ENCODE measurements at places on chromosomes 3 and 15.

DNA sequence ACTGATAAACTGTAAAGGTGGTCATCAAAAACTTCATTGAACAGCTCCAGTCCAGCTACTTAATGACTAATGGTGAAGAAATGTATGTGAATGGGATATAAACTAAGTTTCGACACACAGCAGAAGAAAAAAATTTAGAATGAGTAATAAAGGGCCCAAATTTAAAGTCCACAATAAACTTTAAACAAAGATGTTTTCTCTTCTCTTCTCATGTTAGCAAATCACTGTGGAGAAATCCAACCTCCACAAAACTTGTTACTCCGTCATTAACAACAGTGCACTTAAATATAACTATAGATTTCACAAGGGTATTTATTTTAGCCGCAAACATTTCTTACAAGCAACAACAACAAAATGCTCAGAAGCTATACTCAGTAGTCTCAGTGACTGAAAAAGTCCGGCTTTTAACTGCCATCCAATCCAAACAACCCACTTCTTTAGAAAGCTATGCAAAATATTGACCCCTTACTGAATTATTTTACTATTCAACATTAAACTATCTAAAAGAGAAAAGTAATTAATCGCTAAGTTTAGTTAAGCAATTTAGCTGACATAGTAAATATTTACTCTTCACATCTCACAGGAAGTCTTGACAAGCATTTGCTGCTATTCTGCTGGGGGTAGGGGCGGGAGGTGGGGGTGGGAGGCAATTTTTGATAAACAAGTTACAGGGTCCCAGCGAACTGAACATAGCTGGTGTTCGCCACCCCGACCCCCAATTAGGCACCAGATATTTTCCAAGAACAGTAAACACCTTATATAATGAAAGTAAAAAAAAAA lies 2.4 kb downstream of the IGF2BP2 start:
- H3K27me3 ChIP-seq, result peaks cover 71% of the 10 kb centered on the region
- H3K4me1 ChIP-seq, result peaks cover 14% of the 10 kb centered on the region

DNA sequence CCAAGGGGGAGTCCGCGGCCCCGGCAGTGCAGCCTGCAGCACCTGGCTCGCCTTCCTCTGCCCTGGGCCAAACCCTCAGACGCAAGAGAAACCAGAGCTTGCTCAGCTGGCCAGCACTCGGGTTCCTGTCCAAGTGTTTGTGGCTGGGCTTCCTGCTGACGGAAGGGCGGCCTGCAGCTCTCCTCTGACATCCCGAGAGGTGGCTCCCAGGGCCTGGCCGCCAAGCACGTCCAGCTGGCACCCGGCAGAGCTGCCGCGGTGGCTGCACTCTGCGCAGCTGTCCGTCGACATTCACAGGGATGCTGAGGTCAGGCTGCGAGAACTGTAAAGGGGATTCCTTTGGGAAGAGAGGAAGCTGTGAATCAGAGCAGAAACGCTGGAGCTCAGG lies 85.6 kb downstream of the CPN2 start:
- H3K36me3 ChIP-seq, result no peaks in the 10 kb centered on the region
- H3K27me3 ChIP-seq, result peaks cover 26% of the 10 kb centered on the region
- DNase-seq, result no peak
- no peak overlapping the region for H3K27ac ChIP-seq
- H3K4me3 ChIP-seq, result no peak overlapping the region

DNA sequence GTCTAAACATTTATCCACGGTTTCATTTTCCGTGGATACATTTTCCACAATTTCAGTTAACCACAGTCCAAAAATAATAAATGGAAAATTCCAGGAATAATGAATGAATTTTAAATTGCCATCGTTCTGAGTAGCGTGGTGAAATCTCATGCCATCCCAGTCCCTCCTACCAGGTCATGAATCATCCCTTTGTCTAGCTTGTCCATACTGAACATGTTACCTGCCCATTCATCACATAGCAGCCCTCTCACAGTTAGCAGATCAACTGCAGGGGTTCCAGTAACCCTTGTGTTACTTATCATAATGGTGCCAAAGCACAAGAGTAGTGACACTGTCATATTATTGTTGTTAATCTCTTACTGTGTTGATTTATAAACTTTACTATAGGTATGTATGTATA lies 124.5 kb downstream of the GSK3B start:
- H3K4me3 ChIP-seq, result no peak overlapping the region
- H3K4me1 ChIP-seq, result no peaks in the 10 kb centered on the region
- H3K27me3 ChIP-seq, result no peaks in the 10 kb centered on the region

DNA sequence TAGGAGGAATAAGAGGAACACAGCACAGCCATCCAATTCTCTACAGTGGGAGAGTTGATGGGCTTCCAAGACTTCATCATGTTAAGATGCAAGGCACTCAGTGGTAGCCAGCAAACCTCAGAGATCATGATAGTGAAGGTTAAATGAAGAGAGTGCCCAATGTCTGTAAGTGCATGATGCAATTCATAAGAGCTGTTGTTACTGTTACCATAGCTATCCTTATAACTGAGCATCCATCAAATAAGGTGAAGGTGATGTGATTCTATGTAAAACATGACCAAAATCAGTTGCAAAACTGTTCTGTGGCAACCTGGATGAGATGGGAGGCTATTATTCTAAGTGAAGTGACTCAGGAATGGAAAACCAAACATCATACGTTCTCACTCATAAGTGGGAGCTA lies 289.7 kb downstream of the MAGI1 start:
- H3K27me3 ChIP-seq, result no peaks in the 10 kb centered on the region
- H3K4me1 ChIP-seq, result no peaks in the 10 kb centered on the region
- no peak for DNase-seq
- H3K36me3 ChIP-seq, result no peaks in the 10 kb centered on the region
- H3K4me3 ChIP-seq, result no peak overlapping the region
- H3K27ac ChIP-seq, result no peak overlapping the region

GRCh38 chr3:24773798-24774197 lies 279.1 kb upstream of the THRB start:
- H3K27ac ChIP-seq, result no peak overlapping the region
- no peaks in the 10 kb centered on the region for H3K36me3 ChIP-seq
- no peaks in the 10 kb centered on the region for H3K27me3 ChIP-seq

DNA sequence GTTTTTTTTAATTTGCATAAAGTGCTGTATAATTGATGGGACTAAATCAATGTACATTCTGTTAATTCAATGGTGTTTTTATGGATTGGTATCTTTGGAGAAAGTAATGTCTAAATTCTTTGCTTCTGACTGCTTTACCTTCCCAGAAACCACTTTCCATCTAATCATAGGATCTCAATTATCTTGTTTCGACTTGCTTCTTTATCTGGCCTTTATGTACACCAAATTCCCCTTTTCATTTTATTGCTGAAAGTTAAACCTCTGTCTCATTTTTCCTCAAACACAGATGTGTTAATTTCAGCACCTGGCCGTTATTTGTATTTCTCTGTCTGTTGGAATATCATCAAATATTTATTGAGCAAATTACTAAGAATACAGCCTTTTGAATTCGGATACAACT lies 287.3 kb upstream of the GBE1 start:
- no peaks in the 10 kb centered on the region for H3K36me3 ChIP-seq
- no peaks in the 10 kb centered on the region for H3K27me3 ChIP-seq
- H3K27ac ChIP-seq, result no peak overlapping the region
- no peak overlapping the region for H3K4me3 ChIP-seq

DNA sequence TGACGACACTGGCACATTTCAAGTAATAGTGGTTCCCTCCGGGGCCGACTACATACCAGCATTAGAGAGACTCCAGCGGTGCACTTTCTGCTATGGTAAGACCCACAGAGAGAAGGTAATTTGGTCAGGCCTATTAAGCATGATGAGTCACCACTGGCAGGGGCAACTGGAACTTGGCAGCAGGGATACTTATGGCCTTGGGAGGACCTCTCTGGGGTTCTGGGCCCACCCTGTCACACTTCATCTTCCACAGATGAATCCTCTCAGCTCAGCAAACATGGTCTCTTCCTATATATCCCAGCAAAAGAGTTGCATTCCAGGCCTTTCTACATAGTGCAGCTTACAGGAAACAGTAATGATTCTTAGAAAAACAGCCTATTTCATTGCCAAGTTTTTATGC lies 88.0 kb downstream of the PIK3R4 start:
- no peak overlapping the region for H3K4me3 ChIP-seq
- H3K27me3 ChIP-seq, result no peaks in the 10 kb centered on the region
- peaks cover 4% of the 10 kb centered on the region for H3K36me3 ChIP-seq
- H3K27ac ChIP-seq, result no peak overlapping the region
- H3K4me1 ChIP-seq, result no peaks in the 10 kb centered on the region

GRCh38 chr15:66411190-66411589 lies 24.5 kb downstream of the MAP2K1 start:
- peak overlapping the region; percentile 83 for H3K27ac ChIP-seq
- peaks cover 66% of the 10 kb centered on the region for H3K4me1 ChIP-seq
- H3K27me3 ChIP-seq, result no peaks in the 10 kb centered on the region

DNA sequence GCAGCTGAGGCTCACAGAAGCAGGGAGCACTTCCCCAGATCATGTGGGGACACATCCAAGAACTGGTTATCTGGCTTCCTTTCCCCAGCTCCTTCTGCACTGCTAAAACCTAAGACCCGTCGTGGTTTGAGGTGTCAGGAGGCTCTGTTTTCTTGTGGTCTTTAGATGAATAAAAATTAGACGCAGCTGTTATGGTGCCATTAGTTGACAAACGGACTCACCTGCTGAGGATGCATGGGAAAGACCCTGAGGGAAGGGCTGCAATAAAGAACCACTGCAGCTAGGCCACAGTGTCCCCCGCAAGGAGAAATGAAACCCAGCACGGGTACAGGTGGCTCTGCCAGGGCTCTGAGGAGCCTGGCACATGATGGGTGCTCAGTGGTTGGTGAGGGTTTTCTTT lies 99.4 kb downstream of the IQSEC1 start:
- H3K27me3 ChIP-seq, result no peaks in the 10 kb centered on the region
- no peak overlapping the region for H3K4me3 ChIP-seq
- H3K27ac ChIP-seq, result no peak overlapping the region
- no peak for DNase-seq
- H3K4me1 ChIP-seq, result peaks cover 10% of the 10 kb centered on the region

DNA sequence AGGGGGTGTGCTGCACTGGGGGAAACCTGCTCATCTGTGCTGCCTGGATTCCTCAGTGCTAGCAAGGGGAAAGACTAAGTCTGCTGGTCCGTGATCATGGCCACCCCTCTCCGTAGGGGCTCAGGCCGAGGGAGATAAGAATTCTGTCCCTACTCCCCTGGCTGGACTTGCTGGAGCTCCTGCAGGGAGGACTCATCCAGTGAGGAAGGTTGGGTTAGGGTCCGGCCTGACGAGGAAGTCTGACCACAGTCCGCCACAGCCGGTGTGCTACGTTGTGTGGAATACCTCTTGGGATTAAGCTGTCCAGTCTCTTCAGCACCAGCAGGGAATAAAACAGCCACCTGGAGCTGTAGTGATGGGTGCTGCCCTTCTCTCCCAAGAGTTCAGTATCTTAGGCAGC lies 1309.1 kb upstream of the CADM2 start:
- no peaks in the 10 kb centered on the region for H3K27me3 ChIP-seq
- H3K27ac ChIP-seq, result no peak overlapping the region
- no peaks in the 10 kb centered on the region for H3K36me3 ChIP-seq
- DNase-seq, result no peak

DNA sequence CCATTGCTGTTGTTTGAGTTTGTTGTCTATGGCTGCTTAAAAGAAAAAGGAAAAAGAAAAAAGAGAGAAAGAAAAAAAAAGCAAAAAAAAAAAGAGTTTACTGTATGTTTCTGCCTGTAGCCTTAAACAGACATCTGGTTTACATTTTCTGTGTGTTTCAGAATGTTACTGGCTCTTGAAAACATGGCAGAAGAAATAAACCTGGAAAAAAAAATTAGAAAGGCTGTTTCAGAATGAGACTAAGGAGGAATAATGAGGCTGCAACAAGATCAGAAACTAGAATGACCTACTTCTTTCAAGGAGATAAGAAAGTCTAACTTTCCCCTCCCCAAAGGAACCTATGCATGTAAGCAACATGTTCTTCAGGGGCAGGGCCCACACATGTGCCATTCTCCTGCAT lies 292.1 kb downstream of the DIPK2A start:
- no peaks in the 10 kb centered on the region for H3K36me3 ChIP-seq
- no peak overlapping the region for H3K27ac ChIP-seq
- no peak for DNase-seq
- no peak overlapping the region for H3K4me3 ChIP-seq
- no peaks in the 10 kb centered on the region for H3K4me1 ChIP-seq
- no peaks in the 10 kb centered on the region for H3K27me3 ChIP-seq

GRCh38 chr3:148758303-148758884 lies 60.7 kb downstream of the AGTR1 start:
- H3K4me3 ChIP-seq, result no peak overlapping the region
- H3K4me1 ChIP-seq, result no peaks in the 10 kb centered on the region
- H3K36me3 ChIP-seq, result no peaks in the 10 kb centered on the region
- H3K27ac ChIP-seq, result no peak overlapping the region

GRCh38 chr3:33146791-33147445 lies 33.1 kb downstream of the CRTAP start:
- no peak overlapping the region for H3K4me3 ChIP-seq
- no peak overlapping the region for H3K27ac ChIP-seq

- no peak overlapping the region for H3K27ac ChIP-seq
- H3K36me3 ChIP-seq, result no peaks in the 10 kb centered on the region
- no peak for DNase-seq
- H3K27me3 ChIP-seq, result peaks cover 14% of the 10 kb centered on the region
Measured at GRCh38 chr15:89506026-89506686, 9.8 kb upstream of the RHCG start.

GRCh38 chr15:92059036-92059970 lies 205.8 kb downstream of the SLCO3A1 start:
- no peaks in the 10 kb centered on the region for H3K4me1 ChIP-seq
- no peak overlapping the region for H3K27ac ChIP-seq
- H3K27me3 ChIP-seq, result peaks cover 3% of the 10 kb centered on the region

DNA sequence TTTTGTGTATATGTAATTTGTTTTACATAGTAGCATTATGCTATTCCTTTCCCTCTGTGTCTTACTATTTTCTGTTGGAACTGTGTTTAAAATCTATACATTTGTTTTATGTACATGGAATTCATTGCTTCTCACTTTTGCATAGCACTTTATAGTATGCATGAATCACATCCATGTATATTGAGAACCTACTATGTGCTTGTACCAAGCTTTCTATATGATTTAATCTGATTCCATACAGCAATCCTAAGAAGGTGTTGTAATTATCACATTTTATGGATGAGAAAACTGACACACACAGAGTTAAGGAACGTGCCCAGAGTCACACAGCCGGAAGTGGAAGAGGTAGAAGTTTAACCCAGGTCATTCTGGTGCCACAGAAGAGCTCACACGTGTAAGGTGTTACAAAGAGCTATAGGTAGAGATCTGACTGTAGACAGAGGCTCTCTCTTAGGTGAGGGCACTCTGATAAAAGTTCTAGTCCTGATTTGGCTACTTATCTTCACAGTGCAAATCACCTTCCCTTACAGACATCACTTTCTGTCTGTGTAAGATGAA lies 3.5 kb upstream of the SMAD3 start:
- no peak overlapping the region for H3K27ac ChIP-seq
- peaks cover 6% of the 10 kb centered on the region for H3K4me1 ChIP-seq

DNA sequence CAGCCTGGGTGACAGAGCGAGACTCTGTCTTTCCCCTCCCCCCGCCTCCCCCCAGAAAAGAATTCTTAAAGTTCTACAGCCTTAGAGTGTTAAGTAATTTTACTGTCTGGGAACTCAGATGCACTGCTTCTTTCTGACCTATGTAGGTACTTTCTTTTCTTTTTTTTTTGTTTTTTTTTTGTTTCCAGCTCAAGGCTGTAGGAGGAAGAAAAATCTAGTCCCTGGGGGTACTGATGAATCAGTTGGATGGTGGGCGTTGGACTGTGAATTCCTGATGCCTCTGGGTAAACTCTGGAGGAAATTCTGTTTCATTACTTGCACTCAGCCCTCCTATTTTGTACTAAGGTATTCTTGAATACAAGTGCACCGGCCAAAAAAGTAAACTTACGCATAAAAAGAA lies 10.8 kb downstream of the GHRL start:
- peaks cover 21% of the 10 kb centered on the region for H3K4me1 ChIP-seq
- peaks cover 20% of the 10 kb centered on the region for H3K36me3 ChIP-seq
- no peaks in the 10 kb centered on the region for H3K27me3 ChIP-seq
- H3K4me3 ChIP-seq, result no peak overlapping the region
- no peak for DNase-seq

Data from activated naive CD8-positive, alpha-beta T cell treated with anti-CD3 and anti-CD28 coated beads, Interleukin-2, amount 10 ng/mL, durations not matched to agents 7 days and 5 days (primary cell).